Cardiac fibroblast (primary cell): ENCODE measurements at places on chromosomes 7 and 10.

GRCh38 chr10:4194231-4194630 lies 409.2 kb upstream of the KLF6 start:
- DNase-seq = peak; percentile 67

DNA sequence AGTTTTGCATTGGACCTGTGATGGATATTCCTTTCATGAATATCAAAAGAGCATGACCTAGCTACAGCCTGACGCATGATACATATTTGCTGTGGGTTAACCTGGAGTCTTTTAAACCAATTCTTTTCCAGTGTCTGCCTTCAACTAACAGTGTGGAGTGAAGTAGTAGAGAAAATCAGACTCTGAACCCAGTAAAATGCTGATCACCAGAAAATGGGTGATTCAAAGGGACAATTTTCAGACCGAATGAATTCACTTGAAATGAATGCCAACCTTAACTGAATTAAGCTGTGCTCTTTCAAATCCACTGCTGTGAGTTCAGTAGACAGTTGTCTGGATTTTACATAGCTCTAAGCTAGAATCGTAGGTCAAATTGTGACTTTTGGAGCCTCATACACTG lies 123.0 kb downstream of the CDK14 start:
- DNase-seq = no peak

DNA sequence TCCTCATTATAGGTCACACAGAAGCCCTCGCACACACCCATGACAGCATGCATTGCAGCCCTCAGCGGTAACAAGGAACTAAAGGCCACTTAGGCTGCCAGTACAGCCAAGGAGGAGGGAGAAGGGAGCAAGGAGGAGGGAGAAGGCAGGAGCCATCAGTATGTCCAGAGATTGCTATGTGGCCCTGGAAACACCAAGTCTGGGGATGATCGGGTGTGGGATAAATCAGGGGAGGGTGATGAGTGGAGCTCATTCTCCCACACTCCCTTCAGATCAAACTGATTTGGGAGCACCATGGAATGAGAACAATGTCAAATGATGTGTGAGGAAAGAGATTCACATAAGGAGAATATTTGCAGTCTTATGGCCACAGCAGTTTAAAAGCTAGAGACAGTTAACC lies 350.9 kb downstream of the TNS3 start:
- DNase-seq = no peak

DNA sequence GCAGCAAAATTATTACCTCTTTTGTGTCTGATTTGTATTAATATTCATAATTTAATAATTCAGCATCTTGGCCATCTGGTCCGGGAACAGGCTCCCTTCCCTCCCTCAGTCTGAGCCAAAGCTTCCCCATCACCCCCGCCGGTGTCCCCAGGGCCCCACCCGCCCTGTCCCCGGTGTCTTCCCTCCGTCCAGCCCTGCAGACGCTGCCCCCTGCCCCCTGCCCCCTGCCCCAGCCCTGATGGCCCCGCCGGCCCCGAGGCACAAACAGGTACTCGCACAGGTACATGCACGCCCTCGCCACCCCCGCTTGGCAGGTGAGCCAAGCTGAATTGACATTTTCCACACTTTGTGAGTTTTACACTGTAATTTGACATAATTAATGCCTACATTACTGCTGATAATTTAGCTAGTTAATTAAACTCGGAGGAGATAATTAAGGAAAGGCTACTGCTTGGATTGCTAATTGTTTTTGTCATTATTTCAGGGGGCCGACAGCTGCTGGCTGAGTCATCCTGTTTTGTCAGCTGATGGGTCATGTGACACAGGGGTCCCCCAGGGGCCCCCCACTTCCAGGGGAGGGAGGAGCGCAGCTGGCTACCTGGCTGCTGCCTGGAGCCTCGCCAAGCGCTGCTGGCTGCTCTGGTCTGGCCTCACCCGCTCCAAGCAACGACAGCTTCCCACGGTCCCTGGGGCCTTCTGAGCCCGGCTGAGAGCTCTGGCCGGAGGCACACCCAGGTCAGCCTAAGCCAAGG lies 36.6 kb downstream of the MICALL2 start:
- DNase-seq = no peak

GRCh38 chr10:11046776-11047160 lies 29.1 kb downstream of the CELF2 start:
- peak; percentile 20 for DNase-seq

GRCh38 chr10:93420944-93421825 lies 60.9 kb downstream of the MYOF start:
- DNase-seq = no peak

- peak; percentile 75 for DNase-seq
These were observed 59.1 kb downstream of the ZNF365 start for GRCh38 chr10:62433181-62433692.

GRCh38 chr10:71083716-71083975 lies 128.7 kb upstream of the UNC5B start:
- DNase-seq = no peak

DNA sequence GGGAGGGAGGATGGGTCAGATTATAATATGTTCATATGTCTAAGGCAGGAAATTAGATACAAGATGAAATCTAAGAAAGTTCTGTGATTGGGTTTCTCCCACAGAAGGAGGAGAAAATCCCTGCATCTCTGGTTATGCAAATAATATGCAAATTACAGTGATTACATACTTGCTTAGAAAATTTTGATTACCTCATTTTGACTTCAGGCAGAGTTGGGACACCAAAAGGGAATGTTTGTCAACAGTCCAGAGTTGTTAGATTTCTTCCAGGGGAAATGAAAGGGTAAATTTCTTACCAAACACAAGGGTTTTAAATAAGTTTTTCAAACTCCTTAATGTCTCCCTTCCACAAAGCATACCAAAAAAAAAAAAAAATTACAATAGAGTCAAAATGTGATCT lies 101.4 kb upstream of the STEAP1B start:
- peak; percentile 52 for DNase-seq

GRCh38 chr7:99102361-99102760 lies 41.5 kb downstream of the SMURF1 start:
- DNase-seq = no peak

DNA sequence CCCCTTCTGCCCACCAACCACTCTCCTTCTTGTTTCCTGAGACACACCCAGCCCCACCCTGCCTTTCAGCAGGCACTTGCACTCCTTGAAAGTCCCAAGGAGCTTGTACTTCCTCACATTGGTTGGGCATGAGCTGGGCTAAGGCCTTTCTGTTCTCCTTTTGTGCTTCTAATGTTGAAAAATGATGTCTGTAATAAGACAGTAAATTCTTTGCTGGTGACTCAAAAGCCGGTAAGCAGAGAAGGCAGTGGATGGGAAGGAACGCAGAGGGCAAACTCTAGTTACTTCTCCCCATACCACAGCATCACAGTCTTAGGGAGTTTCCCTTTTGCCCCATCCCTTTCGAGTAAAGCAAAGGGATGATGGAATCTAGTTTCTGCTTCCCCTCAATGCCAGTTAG lies 185.6 kb downstream of the PLXNA4 start:
- DNase-seq = peak; percentile 71

DNA sequence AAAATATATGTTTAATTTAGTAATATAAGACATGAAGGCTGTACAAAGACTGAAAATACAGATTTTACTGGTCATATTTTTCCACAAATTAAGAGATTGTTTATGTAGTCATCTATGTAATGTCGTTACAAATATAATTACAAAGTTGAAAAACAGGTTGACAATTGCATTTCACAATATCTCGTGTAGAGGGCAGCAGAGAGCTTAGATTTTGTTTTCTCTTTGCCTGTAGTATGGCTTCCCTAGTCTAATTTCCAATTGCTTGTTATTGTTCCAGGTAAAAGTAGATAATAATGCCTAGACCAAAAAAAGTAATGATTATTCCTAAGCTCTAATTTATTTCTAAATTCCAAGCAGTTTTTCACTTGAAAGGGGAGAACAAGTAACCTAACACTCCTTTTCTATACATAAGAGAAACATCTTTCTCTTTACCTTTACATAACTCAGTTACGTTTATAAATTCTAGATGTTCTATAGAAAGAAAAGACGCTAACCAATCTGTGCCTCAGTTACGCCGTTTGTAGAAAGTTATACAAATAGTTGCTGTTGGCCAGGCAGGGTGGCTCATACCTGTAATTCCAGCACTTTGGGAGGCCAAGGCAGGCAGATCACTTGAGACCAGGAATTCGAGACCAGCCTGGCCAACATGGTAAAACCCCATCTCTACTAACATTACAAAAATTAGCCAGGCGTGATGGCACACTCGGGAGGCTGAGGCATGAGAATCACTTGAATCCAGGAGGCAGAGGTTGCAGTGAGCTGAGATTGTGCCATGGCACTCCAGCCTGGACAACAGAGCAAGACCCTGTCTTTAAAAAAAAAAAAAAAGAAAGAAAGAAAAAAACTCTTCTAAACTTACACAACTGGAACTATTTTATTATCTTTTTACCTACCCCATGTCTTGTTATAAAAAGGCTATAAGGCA lies 30.0 kb downstream of the NET1 start:
- peak; percentile 72 for DNase-seq

DNA sequence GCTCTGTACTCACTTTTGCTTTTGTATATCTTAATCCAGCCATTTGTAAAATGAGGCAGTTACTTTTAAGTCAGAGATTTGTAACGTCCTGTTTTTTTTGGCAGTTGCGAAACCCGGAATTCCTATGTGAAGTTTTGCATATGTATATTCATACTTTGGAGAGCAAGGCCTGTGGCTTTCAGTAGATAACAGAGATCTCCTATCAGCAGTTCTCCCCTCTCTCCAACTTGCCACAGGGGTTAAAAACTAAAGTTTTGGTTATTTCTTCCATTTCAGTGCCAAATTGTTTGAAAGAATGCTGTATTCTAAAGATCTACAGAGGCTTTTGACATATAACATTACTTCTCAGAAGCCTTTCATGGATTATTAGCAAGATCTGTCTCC lies 102.4 kb downstream of the EXOC4 start:
- DNase-seq = peak; percentile 88

DNA sequence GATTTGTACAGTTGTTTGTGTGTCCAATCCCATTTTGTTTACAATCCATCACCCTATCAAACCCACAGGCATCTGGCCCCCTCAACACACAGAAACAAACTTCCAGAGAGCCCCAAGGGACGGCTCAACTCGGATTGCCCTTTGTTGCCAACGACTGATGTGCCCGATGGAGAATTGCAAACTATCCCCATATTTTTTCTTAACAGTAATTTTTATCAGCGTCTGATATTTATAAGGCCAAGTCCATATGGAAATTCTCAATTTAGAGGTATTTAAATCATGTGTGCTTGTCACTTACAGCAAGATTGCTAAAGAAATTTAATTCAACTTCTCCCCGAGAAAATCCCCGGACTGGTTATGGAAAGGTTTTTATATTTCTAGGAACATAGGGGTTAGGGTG lies 113.9 kb upstream of the NPS start:
- DNase-seq = no peak

DNA sequence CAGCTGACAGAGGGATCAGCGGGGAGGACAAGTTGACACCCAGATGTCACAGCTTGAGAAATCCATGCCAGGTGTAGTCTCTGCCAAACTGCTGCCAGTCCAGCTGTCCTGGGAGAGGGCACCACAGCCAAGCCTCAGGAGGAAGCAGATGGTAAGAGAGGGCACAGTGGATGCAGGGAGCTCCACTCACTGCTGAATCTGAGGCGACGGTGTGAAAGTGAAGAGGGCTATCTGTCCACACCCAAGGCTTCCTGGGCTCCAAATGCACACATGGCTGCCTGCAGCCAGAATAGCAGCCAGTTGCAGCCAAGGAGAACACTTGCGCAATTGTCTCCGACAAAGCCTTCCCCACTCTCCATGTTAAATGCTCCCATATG lies 502.4 kb downstream of the GRID1 start:
- no peak for DNase-seq

- DNase-seq = peak; percentile 25
These were observed 6.2 kb upstream of the MACC1 start for GRCh38 chr7:20223356-20223755.

- peak; percentile 75 for DNase-seq
These were observed 25.2 kb downstream of the OGDH start for GRCh38 chr7:44631458-44632115.

DNA sequence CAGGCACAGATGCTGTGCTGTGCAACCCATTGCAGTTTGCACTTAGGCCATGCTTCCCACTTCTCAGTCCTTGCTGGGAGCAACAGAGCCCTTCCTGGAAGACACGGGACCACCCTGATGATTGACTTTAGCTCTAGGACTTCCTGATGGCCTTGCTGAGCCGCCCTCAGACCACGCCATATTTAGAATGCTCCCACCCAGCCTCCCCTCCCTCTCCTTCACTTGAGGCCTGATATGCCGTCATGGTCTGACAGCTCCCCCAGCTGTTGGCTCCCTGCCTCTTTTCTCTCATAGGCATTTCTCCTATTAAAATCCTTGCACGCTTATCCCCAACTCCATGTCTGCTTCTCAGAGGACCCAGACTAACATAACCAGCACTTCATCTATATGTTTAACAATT lies 29.4 kb upstream of the GATAD1 start:
- DNase-seq = no peak

DNA sequence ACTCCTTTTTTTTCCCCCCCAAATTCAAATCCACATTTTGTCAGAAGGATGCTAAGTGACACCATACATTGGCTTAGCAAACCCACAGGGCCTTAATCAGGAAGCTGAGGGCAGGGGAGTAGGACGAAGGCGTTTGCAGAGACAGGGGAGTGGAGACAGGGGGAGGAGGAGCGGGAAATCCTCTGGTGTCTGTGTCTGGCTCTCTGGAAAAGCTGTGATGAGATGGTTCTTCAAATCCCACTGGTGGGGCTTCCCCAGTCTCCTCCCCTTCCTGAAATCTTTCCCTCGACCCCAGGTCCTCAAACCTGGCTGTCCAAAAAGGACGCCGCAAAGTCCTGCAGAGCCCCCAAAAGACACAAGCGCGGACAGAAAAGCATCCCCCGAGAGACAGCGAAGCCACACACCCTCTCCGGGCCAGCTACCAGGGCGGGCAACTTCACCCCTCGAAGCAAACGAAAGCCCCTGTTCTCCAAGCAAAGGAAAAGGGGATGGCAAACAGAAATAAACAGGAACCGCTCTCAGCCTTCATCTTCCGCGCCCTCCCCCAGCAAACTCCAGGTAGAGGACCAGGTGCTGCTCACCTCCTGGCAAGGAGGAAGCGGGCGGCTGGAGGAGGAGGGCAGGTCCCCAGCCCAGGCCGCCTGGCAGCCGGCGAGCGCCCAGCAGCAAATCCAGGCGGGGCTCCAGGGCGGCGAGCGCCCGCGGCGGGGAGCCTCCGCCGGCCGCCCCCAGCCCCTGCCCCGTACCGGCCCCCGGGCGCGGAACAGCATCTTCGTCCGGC lies 520 bp downstream of the ELAPOR2 start:
- peak; percentile 6 for DNase-seq

GRCh38 chr10:101118031-101118430 lies 13.1 kb upstream of the TLX1 start:
- DNase-seq = no peak
